ENCODE measurements at places on chromosomes 2 and 18.
A peak's percentile ranks its signal among the peaks of the same experiment; 100 is the strongest.

DNA sequence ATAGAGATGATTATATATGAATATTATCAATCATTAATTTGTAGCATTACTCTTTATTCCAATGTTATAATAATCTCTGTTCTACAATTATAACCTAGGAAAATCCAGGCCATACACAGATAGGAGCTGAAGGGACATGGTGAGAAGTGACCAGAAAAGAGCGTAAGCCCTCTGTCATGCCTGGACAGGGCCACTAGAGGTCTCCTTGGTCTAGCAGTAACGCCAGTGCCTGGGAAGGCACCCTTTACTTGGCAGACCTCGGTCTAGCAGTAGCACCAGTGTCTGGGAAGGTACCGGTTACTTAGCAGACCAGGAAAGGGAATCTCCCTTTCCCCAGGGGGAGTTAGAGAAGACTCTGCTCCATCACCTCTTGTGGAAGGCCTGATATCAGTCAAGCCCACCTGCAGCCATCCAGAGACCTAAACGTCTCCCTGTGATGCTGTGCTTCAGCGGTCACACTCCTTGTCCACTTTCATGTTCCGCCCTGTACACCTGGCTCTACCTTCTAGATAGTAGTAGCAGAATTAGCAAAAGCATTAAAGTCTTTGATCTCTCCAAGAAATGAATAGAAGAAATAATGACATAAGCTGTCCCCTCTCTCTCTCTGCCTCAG, 447.5 kb upstream of the FSIP2 start:
- DNase-seq = no peak

DNA sequence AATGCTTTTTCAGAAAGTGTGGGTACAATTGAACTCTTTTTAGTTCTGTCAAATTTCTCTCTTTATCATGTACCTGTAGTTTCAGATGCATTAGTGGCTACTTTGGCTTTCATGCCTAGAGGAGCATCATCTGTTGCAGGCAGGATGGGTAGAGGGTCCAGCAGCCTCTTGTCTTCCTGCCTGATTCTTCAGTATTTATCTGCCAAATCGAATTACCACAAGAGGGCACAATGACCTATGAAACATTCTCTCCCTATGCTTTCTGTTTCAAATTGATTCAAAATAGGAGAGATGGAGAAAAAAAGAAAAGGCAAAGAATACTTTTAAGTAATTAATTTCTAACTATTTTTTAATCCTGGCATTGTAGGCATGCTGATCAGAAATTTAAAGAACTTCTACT, 477.2 kb downstream of the TRIB2 start:
- DNase-seq = no peak

DNA sequence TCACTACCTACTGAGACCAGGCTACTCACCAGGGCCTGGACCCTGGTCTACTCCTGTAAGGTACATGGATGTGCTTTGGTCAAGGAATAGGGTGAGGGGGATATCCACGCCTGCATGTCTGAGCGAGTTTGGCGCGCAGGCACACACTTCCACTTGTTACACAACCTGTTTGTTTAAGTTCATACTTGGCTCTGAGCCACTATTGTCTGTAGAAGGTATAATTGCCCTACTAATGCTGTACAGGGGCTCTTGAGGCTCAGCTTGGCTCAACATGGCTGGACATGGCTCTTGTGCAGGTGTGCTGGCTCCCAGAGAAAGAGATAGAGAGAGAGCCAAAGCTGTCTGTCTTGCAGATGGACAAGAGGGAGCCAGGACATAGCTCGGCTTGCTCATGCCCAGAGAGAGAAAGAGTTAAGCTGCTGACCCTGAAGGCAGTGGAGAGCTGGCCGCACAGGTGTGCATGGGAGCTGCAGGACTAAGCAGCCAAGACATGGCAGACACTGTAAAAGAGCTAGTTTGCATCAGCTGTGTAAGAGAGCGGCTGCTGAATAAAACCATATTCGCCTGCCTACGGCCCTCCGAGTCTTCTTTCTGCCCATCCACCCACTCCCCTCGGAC, 35.2 kb downstream of the NPPC start:
- no peak for DNase-seq

DNA sequence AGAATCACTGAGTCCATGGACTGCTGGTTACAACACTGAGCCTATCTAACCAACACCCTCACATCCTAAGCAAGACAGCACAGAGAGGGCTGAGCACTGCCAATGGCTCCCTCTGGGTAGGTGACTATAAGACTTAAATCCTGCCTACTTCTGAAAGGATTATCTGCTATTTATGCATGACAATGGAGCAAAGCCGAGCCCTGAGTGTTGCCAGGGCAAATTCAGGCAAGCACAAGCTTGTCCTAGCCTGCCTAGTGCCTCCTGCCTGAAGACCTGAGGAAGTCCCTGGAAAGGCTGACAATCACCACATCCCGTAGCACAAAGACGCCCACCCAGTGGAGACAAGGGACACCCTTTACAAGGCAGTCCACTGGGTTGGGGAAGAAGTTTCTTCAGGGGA, 129.7 kb downstream of the OSR1 start:
- no peak for DNase-seq

DNA sequence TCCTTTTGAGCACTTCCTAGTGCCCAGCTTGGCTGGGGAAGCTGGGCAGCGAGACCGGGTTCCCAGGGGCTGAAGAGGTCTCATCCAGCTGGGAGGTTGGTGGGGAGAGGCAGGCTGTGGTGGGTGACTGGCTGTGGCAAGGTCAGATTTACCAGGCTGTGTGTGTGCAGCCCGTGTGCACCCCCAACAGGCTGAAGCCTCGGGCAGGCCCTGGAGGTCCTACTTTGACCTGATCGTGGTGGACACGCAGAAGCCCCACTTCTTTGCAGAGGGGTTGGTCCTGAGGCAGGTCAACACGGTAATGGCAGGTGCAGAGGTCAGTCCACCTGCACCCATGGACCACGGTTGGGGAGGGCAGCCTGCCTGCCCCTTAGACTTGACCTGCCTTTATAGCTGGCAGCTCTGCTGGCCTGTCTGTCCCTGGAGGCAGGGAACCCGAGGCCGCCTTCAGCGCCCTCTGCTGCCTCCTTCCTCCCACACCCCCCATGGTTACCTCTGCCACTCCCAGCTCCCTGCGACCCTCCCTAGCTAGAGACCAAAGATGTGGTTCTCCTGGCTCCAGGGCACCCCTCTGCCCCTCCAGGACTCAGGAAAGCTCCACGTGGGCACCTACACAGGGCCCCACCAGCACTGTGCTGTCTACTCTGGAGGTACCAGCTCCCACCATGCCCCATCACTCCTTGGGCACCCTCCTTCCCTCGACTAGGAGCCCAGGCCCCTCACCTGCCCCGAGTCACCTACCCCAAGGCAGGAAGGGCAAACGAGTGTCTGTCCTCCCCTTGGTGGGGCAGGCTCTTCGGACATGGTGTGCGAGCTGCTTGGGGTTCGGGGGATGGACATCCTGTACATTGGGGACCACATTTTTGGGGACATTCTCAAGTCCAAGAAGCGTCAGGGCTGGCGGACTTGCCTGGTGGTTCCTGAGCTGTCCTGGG, 4.0 kb downstream of the NT5DC4 start:
- DNase-seq = no peak

DNA sequence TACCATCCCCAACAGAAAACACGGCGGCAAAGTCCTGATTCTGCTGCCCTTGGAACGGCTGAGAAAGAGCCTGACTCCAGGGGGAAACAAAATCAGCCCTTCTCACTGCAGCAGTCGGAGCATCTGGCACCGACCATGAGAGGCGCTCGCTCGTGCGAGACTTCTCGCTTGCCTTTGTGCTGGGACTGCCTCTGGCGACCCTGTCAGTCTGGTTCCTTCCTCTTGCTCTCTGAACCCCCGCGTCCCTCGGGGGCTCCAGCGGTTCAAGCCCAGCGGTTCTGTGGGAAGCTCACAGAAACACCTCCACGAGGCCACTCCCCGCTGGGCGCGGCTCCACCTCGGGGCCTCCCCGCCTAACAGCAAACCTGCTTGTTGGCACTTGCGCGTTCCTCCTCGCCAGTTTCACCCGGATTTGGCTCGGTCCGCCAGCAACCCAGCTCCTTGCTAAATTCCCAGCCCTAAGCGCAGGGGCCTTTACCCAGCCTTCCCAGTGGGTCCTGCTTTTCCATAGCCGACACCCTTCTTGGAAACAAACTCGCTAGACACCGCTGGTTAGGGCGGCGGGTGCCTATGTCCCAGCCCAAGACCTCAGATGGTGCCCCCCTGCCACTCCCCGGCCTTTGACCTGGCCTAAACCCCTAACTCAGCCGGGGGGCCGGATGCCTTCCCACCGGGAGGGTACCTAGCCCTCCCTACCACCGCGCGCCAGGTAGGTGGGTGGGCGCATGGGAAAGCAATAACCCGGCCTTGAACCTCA, 2.2 kb downstream of the RND3 start:
- DNase-seq = peak; percentile 27

DNA sequence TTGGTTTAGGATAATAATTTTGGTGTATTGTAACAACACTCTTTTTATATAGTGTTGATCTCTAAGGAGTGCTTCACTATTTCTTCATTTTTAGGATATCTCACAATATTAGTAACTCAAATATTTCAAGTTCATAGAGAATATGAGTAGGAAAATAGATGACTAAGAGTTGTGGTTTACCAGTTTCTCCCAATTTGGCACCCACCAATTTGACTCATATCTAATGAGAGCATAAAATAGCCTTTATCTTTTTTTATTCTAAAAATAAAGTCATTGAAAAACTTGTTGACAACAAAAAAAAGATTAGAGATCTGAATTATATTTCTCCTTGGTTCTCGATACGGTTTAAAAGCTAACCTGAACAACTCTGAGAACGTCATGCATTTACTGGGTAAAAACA, 204.0 kb downstream of the PARD3B start:
- no peak for DNase-seq

DNA sequence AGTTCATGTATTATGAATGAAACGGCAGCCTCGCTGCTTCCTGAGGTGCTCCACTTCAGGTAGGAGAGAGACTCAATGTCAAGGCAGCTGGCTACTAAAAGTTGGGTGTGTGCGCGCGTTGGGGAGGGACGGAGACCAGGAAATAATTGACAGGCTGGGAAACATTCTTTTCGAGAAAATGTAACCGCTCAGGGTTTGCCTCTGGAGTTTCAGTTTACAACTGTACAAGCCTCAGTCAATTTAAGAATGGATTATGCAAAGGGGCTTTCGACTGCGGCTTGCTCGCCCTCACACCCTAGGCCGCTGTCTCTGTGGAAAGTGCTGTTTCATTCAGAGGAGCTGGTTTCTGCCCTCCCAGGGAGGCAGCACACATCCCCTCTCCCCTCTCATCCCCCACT, 4.4 kb upstream of the SPRED2 start:
- DNase-seq = no peak

DNA sequence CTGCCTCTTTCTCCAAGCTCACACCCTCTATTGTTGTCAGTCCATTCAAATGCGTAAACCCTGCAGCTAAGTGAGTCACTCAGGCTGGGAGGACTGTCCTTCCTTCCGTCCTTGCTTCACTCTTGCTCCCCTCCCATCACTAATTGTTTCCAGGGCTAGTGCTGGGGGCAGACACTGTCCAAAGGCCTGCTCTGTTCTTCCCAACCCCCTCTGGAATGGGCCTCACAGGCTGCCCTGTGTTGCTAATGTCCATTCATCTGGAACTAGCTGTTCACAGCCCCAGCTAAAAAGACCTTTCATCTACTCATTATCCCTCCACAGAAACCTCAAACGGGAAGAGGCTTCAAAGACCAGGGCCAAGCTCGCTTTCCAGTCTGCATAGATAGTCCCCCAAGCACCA, 31.9 kb upstream of the NRP2 start:
- no peak for DNase-seq

- no peak for DNase-seq
Measured at GRCh38 chr18:55265984-55266383, 306.7 kb upstream of the CCDC68 start.

DNA sequence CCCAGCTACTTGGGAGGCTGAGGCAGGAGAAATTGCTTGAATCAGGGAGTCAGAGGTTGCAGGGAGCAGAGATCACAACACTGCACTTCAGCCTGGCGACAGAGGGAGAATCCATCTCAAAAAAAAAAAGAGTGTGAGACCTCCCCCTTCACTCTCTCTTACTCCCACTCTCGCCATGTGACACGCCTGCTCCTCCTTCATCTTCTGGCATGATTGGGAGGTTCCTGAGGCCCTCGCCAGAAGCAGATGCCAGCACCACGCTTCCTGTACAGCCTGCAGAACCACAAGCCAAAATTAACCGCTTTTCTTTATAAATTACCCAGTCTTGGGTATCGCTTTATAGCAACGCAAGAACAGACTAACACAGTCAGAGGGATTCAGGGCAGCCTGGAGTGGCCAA, 66.3 kb upstream of the CREB1 start:
- no peak for DNase-seq

DNA sequence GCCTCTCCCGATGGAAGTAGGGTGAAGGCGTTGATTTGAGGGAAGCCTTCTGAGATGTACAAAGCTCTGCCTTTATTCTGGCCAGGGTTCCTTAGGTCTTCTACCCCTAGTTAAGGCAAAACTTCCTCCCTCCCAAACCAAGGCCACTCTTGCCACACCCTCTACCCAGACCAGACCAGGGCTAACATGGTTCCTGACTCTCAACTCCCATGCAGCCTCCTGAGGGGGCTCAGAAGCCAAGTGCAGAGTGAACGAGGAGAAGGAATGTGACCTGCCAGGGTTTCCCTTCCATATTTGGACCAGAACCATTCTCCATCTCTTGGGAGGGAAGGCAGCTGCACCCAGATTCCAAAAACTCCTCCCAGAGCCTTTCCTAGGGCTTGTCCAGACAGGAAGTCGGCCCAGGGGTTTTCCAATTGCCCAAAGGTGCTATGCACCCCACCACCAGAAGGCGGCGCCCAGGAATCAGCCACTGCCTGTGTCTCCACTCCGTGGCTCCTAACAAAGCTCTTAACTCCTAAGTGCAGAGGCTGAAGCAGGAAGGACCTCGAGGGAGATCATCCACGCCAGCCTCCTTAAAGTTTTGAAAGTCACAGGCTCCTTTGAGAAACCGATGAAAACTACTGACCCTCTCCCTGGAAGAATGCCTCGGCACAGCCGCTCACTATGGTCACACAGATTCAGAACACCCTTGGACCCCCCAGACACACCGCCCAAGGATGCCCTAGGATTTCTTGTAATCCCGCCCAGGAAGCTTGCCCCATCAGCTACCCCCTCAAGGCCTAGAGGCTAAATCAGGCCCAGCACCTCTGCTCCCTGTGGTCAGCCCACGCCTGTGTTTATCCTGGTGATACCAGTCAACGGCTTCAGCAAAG, 157.8 kb downstream of the SMAD2 start:
- no peak for DNase-seq

GRCh38 chr2:230537531-230537976, 121.6 kb downstream of the SP100 start:
- DNase-seq = no peak

DNA sequence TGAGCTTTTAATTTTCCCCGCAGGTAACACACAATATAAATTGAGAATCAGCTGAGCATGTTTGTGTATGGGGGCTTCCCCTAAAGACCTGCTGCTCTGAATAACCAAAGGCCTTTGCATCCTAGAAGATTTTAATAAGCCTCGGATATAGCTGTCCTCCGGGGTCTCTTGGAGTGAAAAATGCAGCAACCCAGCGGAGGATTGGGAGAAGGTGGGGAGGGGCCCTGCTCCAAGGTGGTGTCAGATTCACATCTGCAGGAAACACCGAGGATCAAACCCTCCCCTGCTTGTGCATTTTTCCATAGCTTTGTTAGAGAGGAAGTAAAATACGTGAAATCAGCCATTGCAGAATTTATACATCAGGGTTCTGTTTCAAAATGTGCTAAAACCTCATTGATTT, 63.0 kb upstream of the OTOF start:
- DNase-seq = no peak
